ENCODE measurements at places on chromosomes 16 and 17.

GRCh38 chr17:71764505-71764904, 356.3 kb upstream of the SOX9 start:
- DNase-seq, result no peak

DNA sequence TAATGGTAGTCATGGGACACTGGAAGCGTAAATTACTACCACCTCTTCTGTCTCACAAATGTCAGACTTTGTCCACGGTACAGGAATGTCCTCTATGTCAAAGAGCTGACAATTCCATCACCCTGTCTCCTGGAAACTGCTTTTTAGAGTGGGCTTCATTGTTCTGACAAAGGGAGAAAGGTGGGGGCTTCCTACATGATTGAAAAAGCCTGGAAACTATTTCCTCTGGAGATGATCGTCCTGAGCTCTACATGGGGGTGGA, 53.1 kb downstream of the VAT1L start:
- no peak for DNase-seq

GRCh38 chr16:28845761-28846079, 428 bp downstream of the TUFM start:
- no peak for DNase-seq

GRCh38 chr17:39781031-39781860, 43.5 kb downstream of the GRB7 start:
- no peak for DNase-seq

- DNase-seq, result peak; percentile 67
These were observed 2.1 kb downstream of the HES7 start for GRCh38 chr17:8121681-8122421.

DNA sequence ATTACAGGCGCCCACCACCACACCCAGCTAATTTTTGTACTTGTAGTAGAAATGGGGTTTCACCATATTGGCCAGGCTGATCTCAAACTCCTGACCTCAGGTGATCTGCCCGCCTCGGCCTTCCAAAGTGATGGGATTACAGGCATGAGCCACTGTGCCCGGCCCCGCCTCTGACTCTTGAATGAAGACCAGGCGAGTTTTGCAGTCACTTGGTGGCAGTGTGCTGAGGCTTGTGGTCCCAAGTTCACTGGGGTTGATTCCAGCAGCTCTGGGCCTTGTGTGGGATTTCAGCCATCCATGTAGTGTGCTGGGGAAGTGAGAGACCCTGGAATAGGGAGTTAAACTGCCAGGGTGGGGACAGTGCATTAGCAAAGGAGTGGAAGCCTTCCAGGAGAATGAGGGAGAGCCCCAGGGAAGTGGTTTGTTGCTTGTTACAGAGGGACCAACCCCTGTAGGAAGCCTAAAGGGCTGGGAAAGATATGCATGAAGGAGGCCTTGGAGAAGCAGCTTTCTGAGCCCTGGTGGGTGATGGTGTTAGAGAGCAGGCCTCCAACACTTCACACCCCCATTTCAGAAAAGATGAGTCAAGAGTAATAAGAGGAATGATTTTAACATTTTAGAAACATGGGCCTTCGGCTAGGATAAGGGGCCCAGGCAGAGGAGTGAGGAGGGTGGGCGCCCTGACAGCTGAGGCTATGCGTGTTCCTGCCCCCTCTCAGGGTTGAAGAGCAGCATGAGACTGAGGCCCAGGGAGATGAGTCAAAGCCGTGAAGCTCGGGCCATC, 14.5 kb downstream of the PSKH1 start:
- no peak for DNase-seq

DNA sequence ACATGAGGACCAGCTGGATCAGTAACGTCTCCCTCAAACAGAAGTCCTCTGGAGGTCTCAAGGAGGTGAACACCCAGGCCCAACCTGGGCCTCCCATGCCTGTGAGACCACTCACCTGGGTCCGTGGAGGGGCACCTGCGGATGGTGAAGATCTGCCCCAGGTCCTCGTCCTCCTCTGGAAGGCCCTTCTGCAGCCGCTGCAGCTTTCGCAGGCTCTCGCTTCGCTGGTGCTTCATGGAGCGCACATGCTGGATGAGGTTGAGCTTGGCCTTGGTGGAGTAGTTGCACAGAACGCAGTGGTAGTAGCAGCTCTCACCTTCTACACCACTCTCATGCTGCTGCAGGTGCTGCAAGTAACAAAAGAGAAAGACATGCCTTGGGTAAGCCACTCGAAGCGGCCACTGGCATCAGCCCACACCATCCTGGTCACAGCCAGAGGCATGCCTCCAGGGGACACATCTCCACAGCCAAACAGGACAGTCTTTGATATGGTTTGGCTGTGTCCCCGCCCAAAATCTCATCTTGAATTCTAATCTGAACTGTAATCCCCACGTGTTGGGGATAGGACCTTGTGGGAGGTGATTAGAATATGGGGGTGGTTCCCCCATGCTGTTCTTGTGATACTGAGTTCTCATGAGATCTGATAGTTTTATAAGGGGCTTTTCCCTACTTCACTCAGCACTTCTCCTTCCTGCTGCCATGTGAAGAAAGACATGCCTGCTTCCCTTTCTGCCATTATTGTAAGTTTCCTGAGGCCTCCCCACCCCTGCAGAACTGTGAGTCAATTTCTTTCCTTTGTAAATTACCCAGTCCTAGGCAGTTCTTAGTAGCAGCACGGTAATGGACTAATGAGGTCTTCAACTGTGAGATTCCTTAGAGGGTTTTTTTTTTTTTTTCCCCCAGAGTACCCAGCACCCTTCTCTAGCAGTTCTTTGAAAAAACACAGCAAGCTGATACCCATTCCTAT, 158.0 kb downstream of the ZFHX3 start:
- no peak for DNase-seq
